ENCODE measurements at places on chromosomes 5 and 9.

GRCh38 chr5:109281136-109281690 is 128.6 kb downstream of the PJA2 start:
- DNase-seq, result no peak

DNA sequence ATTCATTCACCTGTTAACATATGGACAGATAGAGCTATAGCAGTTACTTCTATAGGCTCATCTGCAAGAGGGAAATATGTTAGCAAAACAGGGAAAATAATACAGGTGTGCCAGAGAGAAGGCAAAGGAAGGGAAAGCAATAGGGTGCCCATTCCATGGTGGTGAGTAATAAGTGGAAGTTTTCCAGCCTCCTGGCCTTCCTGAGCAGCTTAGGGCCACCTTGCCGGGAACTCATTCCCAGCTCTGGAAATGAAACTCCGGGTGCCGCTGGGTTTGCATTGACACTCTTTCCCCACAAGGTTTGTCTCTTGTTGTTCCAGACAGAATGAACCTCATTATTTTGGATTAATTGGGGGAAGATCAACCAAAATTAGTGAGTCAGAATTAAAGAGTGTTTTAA is 58.4 kb downstream of the SLC1A3 start:
- DNase-seq, result no peak

- no peak for DNase-seq
Measured at GRCh38 chr5:44833249-44833648, 24.5 kb downstream of the MRPS30 start.

- DNase-seq, result peak; percentile 44
Measured at GRCh38 chr9:78011049-78011448, 20.6 kb downstream of the GNAQ start.

GRCh38 chr9:10875752-10876151 is 262.9 kb upstream of the PTPRD start:
- DNase-seq, result no peak

DNA sequence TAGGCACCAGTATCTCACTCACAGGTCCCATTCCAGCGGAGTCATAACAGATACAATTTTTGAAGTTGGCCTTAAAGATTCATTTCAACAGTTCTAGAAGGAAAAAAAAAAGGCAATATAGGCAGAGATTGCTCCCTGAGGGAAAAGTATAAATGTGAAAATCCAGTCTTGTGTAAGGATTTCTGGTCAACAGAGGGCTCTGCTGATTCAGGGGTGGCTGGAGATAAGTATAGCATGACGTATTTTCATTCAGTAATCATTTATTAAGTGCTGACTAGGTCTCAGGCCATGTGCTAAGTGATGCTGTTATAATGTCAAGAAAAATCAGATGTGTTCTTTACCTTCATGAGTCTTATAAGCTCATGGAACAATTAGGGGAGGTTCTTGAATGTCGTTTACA is 377.3 kb upstream of the MEF2C start:
- no peak for DNase-seq

DNA sequence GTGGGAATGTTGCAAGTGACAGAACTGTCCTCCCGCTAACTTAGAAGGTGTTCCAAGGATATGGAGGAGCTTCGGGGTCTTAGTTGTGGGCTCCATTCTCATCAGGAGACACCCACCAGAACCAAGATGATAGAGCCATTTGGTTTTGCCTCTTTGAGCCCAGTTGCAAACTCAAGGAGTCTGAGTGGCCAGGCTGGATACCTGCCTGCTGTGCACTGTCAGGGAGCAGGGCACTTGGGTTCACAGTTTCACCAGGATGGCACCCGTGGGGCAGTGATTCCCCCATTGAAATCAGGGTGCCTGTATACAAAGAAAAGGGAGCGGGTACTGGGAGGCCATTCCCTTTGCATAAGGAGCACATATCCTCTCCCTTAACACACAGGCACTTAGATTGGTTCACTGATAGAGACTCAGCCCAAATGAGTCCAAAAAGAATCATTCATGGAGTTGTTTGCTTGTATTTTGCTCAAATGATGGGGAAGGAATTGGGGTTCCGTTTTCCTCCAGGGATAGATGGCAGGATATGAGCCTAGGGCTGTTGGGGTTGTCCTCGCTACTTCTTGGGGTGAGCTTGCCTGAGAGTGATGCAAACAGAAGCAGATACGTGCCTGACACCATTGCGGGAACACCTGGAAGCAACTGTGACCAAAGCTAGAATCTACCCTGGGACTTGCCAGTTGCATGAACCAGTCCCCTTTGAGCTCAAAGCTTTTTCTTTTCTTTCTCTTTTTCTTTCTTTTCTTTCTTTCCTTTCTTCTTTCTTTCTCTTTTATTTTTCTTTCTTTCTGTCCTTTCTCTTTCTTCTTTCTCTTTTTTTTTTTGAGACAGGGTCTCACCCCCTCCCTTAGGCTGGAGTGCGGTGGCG is 1.3 kb upstream of the PRR7 start:
- no peak for DNase-seq

DNA sequence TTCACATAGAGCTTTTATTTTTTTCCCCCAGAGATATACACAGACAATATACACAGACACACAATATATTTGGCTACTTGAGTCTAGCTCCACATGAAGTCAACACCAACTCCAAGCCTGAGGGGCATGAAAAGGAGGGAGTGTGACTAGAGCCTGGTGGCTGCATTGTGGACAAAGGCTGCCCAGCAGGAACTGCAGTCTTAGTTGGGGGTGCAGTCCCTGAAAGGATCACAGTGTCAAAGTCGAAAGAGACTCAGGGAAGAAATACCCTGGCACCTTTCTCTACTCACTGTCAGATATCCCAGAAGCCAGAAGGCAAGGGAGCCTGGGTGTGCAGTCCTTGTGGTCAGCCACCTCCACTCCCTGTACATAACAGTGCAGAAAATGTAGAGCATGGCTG is 231.6 kb upstream of the RPS23 start:
- no peak for DNase-seq

- no peak for DNase-seq
Measured at GRCh38 chr5:168603746-168604145, 24.6 kb upstream of the PANK3 start.

DNA sequence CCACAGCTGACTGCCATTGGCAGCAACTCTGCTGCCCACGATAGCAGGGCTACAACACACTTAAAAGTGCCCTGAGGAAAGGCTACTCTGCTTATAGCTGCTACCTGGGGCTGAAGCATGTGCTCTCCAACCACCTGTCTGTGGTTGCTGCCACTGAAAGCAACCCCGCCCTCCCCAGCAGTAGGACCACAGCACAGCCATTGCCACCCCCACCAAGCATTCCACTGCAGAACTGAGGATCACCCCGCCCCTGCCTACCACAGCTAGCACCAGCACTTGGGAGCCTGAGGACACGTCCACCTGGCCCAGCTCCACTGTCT is 85.8 kb downstream of the LPAR1 start:
- no peak for DNase-seq

- peak; percentile 86 for DNase-seq
Measured at GRCh38 chr9:121503444-121503843, 3.8 kb upstream of the GGTA1 start.

DNA sequence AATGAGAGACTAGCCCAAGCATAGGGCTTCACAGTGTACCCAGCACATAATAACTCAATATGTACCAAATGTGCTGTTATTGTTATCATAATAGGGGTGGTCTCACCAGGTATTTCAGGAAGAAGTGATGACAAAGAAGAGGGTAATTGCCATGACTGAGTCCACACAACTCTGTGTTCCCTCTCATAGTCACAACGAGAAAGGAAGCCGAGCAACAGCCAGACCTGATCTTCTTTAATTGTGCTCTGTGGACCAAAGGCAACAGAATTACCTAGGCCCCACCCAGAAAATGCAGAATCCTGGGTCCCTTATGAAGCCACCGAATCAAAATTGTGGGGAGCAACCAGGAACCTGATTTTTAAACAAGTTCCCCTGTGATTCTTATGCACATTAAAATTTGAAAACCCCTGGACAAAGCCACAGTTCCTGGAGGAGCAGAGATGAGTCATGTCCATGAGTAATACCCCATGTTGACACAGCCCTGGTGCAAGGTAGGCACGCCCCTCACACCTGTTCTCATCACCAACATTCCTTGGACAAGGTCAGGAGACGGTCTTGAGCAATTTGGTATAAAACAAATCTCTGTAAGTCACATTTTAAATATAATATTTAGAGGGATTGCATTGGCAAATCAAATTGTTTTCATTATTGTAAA is 5.2 kb downstream of the FGF1 start:
- DNase-seq, result no peak
